ENCODE measurements at places on chromosomes 7 and 10.

- DNase-seq: no peak
Observed at GRCh38 chr7:42869131-42870020, 42.5 kb downstream of the C7orf25 start.

GRCh38 chr7:3859431-3859830 lies 558.4 kb downstream of the SDK1 start:
- no peak for DNase-seq

- no peak for DNase-seq
Observed at GRCh38 chr7:101549734-101550133, 79.4 kb downstream of the MYL10 start.

DNA sequence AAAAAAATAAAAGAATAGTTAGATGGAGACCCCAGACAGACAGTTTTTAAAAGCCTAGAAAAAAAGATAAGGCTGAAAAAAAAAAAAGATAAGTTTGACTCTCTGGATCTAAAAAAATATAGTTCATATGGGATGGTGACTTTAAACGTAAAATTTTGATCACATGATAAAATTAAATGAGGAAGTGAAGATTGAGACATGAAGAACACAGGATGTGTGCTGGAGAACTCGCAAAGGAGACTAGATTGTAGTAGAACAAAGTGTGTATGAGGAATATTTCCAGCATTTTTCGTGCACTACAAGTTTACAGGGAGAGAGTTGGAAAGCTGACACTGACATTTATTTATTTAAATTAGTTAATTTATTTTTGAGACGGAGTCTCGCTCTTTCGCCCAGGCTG lies 286.4 kb downstream of the PRPF18 start:
- no peak for DNase-seq

DNA sequence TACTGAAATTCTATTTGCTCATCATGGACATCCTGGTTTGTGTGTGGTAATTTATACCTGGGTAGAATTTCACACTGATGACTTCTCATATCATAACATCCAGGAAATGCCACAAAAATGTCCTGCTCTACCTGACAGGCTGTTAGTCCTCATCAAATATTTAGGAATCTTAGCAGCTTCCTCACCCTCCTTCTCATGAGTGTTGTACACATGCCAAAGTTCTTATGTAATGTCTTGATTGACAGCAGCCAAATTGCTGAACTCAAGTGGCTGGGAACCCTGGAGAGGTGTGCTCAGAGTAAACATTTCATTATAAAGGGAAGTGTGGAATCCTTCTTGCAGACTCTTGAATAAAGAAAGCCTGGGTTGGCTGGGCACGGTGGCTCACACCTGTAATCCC lies 8.9 kb downstream of the EEPD1 start:
- DNase-seq: no peak

DNA sequence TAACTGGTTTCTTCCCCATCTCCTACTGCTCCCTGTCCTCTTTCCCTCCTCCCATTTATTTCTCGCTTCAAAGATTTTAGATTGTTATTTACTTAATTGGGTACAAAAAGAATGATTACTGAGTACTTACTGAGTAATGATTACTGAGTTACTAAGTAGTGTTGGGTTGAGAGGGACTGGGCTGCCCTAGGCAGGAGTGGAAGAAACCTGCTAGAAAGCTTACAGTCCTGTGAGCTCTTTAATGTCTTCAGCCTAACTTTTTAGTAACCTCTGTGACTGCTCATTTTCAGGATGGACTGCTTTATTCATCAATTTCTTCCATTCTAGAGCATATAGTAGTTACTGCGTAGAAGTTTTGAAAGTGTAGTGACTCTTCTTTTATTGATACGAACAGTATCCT lies 7.6 kb downstream of the PHF14 start:
- no peak for DNase-seq

- DNase-seq: no peak
Observed at GRCh38 chr7:92934096-92934495, 97.7 kb upstream of the CDK6 start.

GRCh38 chr7:34011017-34011695 lies 105.8 kb downstream of the BMPER start:
- no peak for DNase-seq

DNA sequence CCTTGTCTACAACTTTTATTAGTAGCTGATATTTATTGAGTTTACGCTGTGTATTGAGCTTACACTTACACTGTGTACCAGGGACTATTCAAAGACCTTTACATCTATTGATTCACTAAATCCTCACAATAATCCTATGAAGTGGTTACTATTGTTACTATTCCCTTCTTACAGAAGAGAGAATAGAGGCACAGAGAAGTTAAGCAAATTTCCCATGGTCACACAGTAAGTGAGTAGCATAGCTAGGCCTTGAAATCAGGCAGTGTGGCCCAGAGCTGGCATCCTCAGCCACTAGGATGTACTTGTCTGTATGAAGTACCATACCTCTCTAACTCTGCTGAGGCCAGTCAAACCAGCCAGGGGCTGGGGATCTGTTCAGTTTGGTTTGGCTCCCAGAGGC lies 7.6 kb downstream of the COL13A1 start:
- DNase-seq: no peak

- no peak for DNase-seq
Observed at GRCh38 chr10:3631701-3632330, 153.2 kb downstream of the KLF6 start.

GRCh38 chr10:103186128-103186527 lies 6.9 kb downstream of the NT5C2 start:
- DNase-seq: no peak
